ENCODE measurements at places on chromosomes 11 and 22.
A peak's percentile ranks its signal among the peaks of the same experiment; 100 is the strongest.

GRCh38 chr11:35463331-35463751 lies 44.0 kb upstream of the SLC1A2 start:
- ATAC-seq = no peak

GRCh38 chr22:23279781-23280180 lies 99.5 kb downstream of the BCR start:
- ATAC-seq = no peak

DNA sequence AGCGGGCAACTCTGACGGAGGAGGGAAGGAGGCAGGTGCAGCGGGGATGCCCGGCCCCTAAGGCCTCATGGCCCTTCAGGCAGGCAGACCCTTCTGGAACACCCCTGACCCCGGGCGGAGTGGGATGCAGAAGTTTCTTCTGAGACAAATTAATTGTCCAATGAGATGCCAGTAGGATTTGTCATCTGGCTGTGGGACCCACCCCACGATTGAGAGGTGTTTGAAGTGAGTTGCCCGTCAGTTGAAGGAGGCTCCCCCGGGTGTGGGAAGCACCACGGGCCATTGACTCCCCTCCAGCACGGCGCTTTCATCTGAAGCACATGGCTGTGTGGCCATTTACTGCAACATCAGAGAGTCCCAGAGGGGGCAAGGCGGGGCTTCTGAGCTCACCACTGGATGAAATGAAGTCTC lies 527.8 kb downstream of the BRD1 start:
- ATAC-seq = no peak

DNA sequence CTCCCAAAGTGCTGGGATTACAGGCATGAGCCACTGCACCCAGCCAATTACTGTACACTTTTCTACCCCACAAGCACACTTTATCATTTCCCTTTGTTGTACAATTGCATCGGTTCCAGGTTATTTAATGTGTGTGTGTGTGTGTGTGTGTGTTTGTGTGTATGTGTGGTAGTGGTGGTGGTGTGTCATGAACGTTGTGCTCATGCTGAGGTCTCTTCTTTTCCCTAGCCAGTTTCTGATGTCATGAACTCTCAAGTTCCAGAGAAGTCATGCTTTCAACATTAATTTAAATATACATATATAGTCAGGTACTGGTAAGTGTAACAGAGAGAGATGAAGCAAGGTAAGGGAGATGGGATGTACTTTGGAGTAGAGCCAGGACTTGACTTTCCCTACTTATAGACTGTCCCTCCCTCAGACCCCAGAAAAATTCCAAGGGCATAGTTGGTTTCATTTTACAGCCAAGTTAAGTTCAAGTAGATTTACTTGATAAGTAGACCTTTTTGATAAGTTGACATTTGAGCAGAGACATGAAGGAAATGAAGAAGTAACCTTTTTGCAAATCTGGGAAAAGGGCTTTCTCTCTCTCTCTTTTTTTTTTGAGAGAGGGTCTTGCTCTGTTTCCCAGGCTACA lies 42.7 kb downstream of the WEE1 start:
- ATAC-seq = no peak

DNA sequence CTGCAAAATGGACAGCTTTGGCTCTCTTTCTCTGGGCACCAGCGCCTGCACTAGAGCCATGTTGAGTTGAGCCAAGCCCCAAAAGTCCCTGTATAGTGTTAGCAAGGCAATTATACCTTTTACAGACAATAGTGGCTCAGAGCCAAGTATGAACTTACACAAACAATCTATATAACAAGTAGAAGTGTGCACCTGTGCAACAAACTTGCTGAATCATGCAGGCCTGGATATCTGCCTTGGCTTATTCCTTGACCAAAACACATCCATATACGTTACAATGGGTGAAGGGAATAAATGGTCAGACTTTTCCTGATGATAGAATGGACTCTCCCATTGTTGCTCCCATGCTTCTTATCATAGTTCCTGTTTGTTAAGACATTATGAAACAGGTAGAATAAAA lies 3.8 kb upstream of the OR52I2 start:
- no peak for ATAC-seq

DNA sequence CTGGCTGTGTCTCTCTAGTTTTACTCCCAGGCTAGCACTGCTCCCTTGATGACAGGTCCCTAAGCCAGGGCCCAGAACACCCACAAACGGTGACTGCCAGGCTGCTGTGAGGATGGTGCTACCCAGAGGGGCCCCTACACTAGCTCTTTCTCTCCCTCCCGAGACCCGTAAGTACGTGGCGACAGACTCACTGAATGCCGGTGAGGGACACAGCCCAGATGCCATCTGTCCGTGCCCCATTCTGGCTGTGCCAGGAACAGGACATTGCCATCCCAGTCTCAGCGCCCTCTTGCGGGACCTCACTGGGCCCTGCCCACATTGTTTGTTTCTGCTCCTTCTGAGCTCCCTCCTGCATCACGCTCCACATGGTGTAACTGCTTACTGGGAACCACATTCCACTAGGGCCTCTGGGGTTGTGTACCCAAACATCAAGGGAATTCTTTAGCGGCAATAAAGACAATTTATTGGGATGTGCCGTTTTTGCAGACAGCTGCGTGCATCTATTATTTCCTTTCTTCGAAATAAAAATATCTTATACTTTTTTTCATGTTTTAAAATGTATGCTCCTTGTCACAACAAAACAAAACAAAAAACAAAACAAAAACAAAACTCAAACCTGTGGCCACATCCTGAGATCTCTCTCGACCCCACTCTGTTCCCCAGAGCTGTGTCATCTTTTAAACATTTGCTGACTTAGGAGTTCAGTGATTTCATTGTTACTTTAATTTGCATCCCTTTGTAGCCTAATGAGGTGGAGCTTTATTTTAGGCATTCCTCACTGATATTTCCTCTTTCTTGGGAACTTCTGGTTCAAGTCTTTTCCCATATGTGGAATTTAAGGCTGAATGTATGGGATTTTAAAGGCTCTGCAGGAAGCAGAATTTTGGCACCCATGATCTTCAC lies 4.4 kb upstream of the TPCN2 start:
- ATAC-seq = no peak

DNA sequence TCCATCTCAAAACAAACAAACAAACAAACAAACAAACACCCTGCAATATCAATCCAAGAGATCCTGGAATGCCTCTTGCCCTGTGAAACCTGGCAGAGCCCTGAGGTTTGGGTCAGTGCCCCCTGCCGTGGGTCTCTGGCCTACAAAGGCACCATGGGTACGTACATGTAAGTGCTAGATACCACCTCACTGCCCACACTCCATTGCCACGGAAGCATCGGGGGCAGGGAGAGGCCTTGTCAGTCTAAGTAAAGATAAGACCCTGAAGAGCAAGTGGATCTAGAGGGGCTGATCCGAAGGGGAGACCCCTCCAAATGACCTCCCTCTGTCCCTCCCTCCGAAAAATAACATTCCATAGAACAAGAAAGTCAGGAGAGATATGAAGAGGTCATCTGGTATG lies 2.0 kb upstream of the MIEF1 start:
- ATAC-seq = no peak

DNA sequence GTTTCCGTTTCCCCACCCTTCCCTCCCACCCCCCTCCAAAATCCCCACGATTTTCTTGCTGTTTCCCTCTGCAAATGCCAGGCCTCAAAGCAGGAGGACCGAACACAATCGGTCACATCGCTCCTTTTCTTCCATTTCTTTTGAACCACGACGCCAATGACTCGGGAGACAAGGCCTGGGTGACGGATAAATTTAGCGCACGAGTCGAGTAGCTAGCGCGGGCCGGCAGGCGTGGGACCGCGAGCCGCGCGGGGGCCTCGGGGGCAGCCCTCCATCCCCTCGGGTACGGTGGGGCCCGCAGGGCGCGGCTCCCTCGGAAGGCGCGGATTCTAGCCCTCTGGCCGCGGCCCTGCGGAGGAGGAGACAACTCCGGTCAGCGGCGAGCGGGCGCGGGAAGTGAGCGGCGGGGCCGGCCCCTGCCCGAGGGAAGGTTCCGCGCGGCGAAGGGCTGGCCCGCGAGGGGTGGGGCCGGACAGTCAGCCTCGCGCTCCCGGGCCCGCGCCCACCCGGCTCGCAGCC lies 414 bp downstream of the JOSD1 start:
- ATAC-seq = no peak

DNA sequence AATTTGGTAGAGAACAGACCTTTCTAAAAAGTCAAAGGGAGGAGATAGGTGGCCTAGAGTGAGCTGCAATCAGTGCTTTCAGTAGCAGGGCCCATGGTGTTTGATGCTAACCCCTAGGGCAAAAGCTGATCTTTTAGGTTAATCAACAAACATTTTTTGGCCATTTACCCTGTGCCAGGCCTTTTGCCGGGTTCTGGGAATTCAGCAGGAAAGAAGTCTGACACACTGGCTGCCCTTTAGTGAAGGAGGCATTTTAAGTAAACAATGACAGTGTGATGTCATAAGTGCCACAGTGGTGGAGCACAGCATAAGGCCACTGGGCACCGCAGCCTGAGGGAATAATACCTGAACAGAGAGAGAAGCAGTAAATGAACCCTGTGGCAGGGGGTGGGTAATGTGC lies 29.0 kb downstream of the C22orf31 start:
- no peak for ATAC-seq

DNA sequence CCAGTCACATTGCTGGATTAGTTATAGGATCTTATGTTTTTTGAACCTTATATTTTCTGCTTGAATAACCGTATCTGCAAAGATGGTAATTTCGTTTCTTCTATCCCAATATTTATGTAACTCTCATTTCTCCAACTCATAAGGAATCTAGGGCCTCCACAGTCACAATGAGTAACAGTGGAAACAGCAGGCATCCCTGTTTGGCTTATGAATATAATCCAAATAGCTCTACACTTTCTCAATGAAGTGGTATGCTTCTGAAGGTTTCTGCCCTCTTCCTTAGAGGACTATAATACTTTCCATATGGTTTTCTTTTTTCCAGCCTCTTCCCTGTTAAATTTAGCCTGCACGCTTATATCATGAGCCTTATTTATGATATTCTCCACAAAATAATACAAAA lies 16.5 kb downstream of the ATP6V1E1 start:
- no peak for ATAC-seq

DNA sequence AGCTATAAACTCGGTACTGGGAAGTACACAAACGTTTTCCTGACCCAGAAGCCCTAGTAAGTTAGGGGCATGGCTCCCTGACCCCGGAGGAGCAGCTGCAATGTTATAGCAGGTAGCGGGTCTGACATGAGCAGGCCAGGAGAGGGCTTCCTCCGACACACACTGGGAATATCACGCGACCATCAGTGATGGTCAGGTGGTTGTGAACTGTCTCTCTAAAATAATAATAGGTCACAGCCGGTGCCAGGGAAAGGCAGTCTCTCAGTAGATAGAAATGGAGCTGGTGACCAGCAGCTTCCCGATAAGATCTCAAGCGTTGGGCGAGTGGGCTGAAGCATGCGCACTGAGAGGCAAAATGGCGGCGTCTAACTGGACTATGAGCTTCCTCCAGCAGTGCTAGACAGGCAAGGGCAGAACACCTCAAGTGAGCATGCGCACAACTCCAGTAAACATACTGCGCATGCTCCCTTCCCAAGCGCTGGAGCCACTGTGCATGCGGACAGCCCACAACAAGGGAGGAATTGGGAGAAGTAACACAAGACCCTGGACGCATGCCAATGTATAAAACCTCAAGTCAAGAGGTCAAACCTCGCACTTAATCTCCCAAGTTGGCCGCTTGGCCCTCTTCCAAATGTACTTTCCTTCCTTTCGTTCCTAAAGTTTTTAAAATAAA lies 22.3 kb upstream of the TESMIN start:
- no peak for ATAC-seq

GRCh38 chr11:70313945-70314344 lies 43.5 kb downstream of the PPFIA1 start:
- ATAC-seq = peak; percentile 34

GRCh38 chr11:33942954-33943353 lies 51.1 kb upstream of the LMO2 start:
- ATAC-seq = peak; percentile 82

All from stimulated activated memory B cell treated with anti-CD40 and anti-IgM and Interleukin-4, amounts not matched to agents 10 μg/mL and 1 μg/mL and 100 μg/mL, for 72 hours (primary cell).